ENCODE measurements at places on chromosomes 13 and 19.

DNA sequence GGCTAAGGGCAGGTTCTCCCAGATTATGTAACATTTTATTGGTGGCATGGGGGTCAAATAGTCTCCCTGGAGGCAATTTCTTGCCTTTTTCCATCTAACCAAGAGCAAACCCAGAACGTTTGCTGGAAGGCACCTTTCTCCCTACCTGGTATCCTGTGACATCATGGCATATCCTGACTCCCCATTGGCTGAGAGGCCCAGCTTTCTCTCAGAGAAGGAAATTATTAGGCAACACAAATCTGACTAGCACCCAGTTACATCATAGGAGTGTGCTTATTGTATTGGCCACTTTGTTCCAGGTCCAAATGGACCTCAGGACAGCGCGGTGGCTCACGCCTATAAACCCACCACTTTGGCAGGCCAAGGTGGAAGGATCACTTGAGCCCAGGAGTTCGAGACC, 13.0 kb downstream of the NTN5 start:
- no peak for DNase-seq

GRCh38 chr13:46372071-46372470, 15.0 kb downstream of the RUBCNL start:
- no peak for DNase-seq

DNA sequence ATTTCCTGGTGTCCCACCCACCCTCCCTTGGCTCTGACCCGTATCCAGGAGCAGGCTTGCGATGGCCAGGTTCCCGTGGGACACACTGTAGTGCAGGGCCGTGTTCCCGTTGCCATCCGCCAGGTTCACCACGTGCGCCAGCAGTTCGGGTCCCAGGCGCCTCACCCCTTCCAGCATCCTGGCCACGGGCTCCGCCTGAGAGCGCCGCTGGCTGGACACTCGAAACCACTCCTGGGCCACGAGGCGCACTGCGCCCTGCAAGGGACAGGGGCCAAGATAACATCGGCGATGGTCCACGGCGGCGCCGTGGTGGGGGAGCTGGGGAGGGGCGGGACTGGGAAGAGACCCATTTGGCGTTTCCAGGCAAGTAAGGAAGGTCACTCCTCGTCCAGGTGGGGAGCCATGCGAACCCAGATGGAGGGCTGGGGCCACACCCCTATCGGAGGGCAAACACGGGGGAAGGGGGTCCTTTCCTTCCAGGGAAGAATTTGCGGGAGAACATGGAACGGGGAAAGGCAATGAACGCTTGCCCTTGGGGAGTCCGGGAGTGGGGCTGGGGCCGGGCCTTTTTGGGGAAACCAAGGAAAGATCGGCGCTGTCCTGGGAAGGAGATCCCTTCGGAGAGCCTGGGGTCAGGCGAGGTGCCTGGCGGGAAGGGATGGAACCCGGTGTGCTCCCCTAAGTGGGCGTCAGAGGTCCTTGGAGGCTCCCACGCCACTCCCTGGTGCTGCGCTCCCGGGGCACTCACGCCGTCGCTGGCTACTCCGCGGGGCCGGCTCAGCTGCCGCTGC, 9.9 kb downstream of the KANK3 start:
- no peak for DNase-seq

- DNase-seq: no peak
Observed at GRCh38 chr13:91278888-91279287, 68.6 kb upstream of the MIR17HG start.

DNA sequence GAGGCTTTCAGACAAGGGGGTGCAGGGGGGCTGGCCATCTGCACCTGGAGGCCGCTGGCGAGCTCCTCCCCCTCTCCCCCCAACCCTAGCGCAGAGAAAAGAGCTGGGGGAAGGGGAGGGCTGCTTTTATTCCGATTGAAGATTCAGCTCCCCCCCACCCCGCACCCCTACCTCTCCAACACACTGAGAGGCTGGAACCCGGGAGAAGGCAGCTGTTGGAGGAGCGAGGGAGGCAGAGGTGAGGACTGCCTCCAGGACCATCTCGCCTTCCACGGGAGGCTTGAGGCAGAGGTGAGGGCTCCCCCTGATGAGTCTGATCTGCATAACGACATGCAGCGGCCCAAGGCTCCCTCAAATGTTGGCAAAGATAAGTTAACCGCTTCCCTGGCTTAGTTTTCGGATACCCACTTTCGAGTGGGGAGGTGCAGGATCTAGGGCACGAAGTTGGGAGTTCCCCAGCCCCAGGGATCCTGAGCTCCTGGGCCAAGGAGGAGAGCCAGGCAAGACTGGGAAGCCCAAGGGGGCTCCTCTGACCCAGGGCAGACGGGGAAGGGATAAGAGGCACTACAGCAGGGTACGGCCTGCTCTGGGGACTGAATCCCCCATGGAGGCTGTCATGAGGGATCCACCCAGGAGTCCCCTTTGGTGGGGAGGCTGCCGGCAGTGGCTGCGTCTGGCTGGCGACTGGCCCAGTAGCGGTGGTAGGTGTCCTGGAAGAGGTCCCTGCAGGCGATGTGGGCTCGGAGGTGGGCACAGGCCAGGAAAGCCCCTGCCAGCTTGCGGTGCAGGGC, 1.2 kb upstream of the NUMBL start:
- peak; percentile 19 for DNase-seq

GRCh38 chr19:15463861-15464371, 428 bp downstream of the RASAL3 start:
- peak; percentile 76 for DNase-seq

DNA sequence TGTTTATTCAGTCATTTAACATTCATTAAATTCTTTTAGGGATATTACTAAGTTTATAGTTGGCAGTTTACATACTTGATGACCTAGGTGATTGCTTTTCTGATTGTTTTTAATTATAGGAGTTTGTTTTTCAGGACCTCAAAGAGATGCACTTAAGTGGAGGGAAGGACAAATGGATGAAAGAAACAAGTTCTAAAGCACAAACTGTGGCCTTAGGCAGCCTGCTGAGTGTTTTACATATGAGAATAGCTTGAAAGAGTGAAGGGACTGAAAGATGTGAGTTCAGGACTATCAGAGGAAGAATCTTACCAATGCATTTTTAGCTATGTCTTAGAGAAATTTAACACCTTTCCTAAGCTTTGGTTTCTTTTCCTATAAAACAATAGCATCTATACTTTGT, 402.6 kb downstream of the KLF12 start:
- DNase-seq: no peak

DNA sequence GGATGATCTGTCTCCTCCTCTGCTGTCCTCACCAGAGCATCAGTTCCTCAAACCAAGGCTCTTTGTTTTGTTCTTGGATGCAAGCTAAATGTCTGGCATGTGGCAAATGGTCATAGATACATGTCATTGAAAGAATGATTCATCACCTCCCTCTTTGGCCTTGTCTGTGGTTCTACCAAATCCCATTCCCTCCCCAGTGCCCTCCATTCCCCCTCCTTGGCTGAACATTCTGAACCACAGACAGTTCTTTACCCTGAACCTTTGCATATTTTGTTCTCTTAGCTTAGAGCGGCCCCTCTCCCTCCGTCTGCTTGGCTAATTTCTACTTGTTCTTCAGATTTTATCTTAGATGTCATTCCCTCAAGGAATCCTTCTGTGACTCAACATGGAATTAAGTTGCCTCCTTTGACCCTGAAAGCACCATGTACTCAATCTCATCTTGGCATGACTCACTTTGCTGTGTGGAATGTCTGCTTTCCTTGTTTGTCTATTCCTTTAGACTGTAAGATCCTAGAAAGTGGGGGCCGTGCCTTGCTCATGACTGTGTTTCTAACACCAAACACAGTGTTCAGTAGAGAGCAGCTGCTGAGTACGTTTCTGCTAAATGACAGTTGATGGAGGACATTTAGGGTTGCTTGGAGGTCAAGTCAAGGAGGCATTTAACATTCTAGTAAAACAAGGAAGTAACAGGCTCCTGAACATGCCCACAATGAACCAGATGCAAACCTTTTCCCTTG, 8.1 kb downstream of the ALOX5AP start:
- DNase-seq: no peak

- DNase-seq: no peak
Observed at GRCh38 chr13:27415116-27415515, 9.3 kb upstream of the GTF3A start.

- DNase-seq: no peak
Observed at GRCh38 chr13:33318037-33318436, 32.5 kb upstream of the STARD13 start.
